ENCODE measurements at places on chromosomes 16 and 17. TPM values are rescaled to one million over a fixed set of nuclear protein-coding genes. Genes with fewer than 3 reads are reported as not detected.

The FAM117A gene
- total RNA-seq, result 15.5 TPM

The ZNF213 gene
- 14.6 TPM for total RNA-seq

The ZFP3 gene
- 2.0 TPM for total RNA-seq

The NACA2 gene
- total RNA-seq, result not detected

The RHBDL1 gene
- total RNA-seq, result 0.05 TPM

The CD7 gene
- total RNA-seq, result not detected

The CHD9NB gene
- 1.9 TPM for total RNA-seq

The TPPP3 gene
- total RNA-seq, result 0.19 TPM

The CCR7 gene
- total RNA-seq, result 0.33 TPM

The VTN gene
- total RNA-seq, result 0.14 TPM
